ENCODE measurements at places on chromosomes 13 and 19.

- peak; percentile 45 for DNase-seq
These were observed 29.6 kb upstream of the RCBTB2 start for GRCh38 chr13:48562296-48563066.

DNA sequence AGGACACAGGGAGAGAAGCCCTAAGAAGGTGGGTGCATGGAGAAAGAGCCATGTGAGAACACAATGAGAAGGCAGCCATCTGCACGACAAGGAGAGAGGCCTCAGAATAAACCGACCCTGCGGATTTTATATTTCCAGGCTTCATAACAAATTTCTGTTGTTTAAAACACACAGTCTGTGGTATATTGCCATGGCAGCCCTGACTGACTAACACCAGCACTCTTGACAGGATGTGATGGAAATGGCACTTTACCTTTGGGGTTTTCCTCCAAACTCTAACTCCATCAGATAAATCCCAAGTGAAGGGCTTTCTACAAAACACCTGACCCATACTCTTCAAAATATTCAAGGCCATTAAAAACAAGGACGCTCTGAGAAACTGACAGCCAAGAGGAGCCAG lies 13.2 kb upstream of the MED4 start:
- no peak for DNase-seq

DNA sequence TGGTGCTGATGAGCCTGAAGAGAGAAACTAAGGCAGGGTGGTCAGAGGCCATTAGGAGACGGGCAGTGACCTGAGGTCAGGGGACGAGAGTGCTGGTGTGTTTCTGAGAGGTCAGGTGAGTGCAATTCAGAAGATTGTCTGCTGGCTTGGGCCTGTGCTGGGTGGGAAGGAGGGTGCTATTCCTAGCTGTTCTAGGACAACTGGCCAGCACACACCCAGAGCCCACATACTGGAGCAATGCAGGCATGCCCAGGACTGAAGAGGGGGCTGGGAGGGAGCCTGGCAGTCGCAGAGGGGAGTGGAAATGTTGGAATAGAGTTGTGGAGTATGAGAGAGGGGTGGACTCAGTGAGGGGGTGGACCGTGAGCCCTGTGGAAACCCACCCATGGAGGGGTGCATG lies 16.5 kb downstream of the ARHGEF7 start:
- DNase-seq = no peak

GRCh38 chr13:30290812-30291436 lies 16.4 kb downstream of the KATNAL1 start:
- no peak for DNase-seq

DNA sequence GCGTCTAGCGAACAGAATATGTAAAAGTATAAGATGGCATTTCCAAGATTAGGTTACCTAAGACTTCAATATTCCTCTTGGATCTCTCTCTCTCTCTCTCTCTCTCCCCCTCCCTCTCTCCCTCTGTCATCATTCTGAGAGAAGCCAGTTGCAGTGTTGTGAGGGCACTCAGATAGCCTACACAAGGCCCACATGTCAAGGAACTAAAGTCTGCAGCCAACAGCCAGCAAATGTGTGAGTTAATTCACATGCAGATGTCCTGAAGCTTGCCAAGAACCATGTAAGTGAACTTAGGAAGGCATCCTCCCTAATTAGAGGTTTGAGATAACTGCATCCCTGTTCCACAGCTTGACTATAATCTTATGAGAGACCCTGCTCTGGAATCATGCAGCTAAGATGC lies 822.9 kb upstream of the PRR20A start:
- no peak for DNase-seq

DNA sequence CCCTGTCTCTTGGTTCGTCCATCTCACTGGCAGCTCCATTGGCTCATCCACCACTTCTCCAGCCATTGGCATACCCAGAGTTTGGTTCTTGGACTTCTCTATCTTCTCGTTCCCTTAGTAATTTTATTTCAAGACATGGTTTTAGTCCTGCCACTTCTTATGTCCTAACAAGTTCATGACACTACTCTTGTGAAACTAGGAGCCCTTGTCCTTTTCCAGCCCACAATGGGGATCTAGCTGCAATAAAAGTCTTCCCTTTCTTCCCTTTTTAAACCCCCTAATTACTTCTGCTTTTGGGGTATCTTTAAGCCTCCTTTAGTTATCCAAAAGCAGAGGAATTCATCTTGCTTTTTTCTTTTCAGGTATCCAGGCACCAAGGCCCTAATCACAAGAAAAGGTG lies 2.9 kb upstream of the RCBTB2 start:
- no peak for DNase-seq

DNA sequence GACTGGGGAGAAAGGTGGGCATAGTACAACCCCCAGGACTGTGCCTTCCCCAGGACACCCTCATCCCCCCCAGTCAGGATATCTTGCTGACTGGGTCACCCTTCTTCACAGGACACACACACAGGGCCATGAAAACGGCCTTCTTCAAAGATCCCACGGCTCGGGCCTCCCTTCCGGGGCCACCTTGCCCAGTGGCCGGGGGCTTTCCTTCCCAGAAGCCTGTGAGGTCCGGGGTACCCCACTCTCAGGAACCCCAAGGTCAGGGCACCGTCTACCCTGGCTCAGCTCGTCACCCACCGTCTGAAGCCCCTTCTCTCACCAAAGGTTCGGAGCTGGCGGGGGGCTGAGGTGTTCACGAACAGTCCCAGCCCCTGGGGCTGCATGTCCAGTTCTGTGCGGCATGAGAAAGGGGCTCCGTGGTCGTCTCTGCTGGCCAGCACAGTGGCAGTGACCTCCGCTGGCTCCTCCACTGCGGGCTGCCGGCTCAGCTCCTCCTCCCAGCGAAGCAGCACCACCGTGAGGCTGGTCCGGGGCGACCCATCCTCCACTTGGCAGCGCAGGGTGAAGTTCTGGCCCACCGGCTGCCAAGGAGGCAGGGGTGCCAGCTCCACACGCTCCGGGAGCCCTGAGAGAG lies 2.1 kb upstream of the RAVER1 start:
- DNase-seq = no peak

GRCh38 chr13:50649211-50649610 lies 194.3 kb downstream of the DLEU7 start:
- no peak for DNase-seq

DNA sequence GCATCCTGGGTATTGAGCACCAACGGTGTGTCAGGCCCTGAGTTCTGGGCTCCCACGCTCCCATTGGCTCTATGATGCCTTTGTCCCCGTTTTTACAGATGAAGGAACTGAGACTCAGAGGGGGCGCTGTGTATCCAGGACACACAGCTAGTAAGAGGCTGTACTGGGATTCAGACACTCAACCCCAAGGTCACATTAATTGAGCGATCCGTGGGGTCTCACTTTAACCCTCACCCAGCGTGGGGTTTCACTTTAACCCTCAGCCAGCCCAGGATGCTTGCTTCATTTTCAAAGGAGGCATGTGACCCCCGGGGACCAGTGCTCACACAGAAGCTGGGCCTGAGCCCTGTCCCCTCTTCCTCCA lies 42.6 kb downstream of the CYP4F22 start:
- DNase-seq = peak; percentile 15

- no peak for DNase-seq
These were observed 35.0 kb upstream of the KLF2 start for GRCh38 chr19:16289594-16289993.

DNA sequence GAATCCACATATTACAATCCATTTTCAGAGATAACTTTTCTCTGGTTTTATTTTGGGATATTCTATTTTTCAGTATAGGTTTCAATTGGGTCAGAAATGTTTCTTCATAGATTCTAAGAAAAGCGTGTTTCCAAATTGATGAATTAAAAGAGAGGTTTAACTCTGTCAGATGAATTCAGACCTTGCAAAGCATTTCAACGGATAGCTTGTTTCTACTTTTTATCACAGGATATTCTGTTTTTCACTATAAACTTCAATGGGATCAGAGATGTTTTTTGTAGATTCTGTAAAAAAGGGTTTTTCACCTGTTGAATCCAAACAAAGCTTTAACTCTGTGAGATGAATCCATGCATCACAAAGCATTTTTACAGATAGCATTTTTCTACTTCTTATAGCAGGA lies 1498.1 kb downstream of the UQCRFS1 start:
- DNase-seq = no peak

DNA sequence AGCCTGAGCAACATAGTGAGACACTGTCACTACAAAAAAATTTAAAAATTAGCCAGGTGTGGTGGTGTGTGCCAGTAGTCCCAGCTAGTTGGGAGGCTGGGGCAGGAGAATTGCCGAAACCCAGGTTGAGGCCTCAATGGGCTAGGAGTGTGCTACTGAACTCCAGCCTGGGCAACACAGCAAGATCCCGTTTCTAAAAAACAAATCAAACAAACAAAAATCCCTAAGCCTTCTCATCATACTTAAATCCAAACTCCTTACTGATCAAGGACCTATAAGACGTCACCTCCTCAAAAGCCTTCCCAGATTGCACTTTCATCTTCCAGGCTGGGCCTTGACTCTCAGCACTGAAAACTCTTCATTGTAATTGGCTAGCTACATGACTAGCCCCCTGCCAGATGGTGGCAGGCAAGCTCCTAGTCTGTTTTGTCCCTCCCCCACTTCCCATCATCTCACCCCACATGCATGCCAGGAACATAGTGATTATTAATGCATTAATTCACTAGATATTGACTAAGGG lies 17.5 kb upstream of the NANOS3 start:
- DNase-seq = no peak

- no peak for DNase-seq
These were observed 1138.0 kb upstream of the SLC10A2 start for GRCh38 chr13:104204177-104204576.

GRCh38 chr13:24630121-24630520 lies 50.1 kb upstream of the ATP12A start:
- DNase-seq = no peak

- DNase-seq = no peak
These were observed 3.1 kb downstream of the HRC start for GRCh38 chr19:49152119-49152550.

- no peak for DNase-seq
These were observed 957.1 kb downstream of the PCDH9 start for GRCh38 chr13:66273011-66273410.

GRCh38 chr19:48674216-48674809 lies 1.5 kb upstream of the NTN5 start:
- no peak for DNase-seq

GRCh38 chr13:114296902-114297301 lies 15.5 kb downstream of the UPF3A start:
- no peak for DNase-seq

DNA sequence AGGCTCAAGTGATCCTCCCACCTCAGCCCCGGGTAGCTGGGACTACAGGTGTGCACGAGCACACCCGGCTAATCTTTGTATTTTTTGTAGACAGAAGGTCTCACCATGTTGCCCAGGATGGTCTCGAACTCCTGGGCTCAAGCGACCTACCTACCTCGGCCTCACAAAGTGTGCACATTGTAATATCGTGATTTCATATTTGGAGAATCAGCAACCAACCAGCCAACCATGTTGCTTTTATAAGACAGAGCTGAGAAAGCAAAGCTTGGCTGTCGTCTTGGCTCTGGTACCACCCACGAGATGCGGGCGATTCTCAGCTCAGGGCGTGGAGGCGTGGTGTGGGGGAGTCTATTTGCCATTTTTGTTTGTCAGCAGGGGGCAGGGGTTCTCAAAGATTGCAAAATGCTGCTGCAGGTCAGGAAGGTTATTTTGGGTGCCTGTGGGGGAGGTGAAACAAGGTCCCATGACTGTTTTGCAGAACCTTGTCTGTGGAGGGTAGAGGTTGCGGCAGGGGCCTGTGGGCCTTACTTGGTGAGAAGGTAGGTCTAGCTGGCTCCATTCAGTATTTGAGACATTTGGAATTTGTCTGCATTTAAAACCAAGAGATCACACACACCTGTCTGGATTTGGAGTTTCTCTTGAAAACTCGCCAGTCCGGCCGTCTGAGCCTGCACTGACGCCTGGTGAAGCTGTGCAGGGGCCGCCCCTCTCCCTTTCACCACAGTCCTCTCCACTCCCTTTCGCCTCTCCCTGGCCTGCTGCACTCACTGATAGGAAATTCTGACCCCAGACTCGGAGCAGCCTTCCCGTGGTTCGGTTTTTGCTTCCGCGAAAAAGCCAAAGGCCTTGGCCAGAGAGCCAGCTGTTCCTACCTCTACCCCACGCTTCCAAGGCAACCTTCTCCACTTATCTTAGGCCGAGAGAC lies 15.4 kb downstream of the TNFAIP8L1 start:
- DNase-seq = no peak

DNA sequence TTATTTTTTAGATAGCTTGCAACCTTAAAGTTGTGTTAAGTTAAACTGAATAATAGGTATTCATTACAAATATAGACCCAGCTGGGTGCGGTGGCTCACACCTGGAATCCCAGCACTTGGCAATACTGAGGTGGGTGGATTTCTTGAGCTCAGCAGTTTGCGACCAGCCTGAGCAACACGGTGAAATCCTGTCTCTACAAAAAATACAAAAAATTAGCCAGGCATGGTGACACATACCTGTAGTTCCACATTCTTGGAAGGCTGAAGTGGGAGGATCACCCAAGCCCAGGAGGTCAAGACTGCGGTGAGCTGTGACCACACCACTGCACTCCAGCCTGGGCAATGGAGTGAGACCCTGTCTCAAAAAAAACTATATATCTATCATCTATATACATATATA lies 386.5 kb downstream of the PCDH17 start:
- no peak for DNase-seq

- DNase-seq = no peak
These were observed 16.9 kb downstream of the TJP3 start for GRCh38 chr19:3725121-3725520.
